ENCODE measurements at places on chromosomes 7 and 10.

DNA sequence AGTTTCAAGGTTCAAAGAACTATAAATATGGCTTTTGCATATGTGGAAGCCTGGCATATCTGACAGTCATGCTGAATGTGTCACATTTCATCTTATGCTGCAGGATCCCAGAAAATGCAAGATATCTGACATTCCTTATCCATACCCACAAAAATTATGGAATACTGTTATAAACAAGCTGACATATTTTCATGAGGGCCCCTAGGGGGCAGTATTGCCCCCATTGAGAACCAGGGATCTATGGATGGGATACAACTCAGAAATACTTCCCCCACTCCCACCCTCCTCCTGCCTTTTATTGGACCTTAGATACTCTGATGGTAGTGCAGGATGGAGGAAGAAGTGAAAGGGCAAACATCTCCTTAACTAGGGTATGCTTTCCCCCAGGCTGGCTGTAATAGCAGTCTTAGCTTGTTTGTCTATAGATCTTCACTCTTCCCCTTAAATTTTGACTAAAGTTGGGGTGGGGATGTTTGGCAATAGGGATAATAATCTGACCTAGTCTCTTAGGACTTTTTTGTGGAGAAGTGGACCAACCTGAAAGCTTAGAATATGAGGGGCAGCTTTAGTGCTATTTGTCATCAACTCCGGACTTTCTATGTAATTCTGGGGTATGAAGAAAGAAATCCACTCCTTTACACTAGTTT, 3.5 kb upstream of the GNGT1 start:
- no peak for DNase-seq

DNA sequence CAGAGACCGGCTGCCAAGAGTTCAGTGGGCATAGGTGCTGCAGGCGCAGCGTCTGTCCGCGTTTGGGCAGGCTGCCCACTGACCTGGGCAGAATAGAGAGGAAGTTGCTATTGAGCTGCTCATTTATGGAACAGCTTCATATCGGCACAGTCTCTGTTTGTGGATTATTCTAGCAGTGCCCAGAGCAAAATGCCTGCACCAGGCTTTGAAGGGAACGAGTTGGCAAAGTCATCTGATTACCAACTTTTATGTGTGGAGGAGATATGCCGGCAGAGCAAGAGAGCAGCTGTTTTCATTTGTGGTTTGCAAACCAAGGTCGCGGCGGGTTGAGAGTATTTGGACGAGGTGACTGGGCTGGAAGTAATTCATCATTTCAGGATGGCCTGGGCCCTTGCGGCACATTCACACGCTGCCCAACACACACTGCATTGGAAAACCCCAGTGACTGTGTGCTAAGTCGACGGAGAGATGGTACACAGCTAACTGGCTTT, 228.5 kb downstream of the TCERG1L start:
- DNase-seq = no peak

DNA sequence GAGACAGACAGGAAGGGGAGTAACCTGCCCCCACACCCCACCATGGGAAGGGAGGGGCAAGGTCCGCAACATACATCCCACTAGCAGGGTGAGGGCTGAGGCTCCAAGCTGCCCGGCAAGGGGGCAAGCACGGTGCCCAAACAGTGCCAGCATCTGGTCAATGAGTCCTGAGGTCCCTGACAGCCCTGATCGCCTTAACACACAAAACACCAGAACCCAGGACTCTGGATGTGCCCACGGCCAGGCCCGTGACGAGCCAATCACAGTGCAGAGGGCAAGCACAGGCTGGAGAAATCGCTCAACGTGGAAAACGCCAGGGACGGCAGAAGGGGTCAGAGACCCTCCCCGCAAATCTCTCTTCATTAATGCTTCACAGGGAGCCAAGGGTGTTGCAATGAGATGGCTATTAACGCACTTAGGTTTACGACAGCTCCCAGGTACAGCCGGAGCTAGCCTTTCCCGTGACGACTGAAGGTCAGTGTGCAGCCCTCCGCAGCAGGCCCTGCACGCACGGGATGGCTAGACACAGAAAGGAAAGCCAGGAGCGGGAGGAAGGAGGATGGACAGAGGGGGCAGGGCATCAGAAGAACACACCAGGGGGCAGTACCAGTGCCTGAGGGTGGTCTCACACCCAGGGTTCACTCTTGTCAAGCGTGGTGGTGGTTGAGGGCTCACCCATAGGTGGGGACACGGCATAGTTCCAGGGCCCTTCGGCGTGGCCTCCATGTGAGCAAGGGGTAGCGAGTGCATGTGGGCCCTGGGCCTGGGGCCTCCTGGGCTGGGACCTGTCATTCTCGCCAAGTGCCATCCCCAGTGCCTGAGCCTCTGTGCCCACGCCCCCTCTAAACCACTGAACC, 220.5 kb downstream of the MAD1L1 start:
- DNase-seq = no peak

GRCh38 chr7:18018296-18019215, 9.1 kb downstream of the PRPS1L1 start:
- no peak for DNase-seq

DNA sequence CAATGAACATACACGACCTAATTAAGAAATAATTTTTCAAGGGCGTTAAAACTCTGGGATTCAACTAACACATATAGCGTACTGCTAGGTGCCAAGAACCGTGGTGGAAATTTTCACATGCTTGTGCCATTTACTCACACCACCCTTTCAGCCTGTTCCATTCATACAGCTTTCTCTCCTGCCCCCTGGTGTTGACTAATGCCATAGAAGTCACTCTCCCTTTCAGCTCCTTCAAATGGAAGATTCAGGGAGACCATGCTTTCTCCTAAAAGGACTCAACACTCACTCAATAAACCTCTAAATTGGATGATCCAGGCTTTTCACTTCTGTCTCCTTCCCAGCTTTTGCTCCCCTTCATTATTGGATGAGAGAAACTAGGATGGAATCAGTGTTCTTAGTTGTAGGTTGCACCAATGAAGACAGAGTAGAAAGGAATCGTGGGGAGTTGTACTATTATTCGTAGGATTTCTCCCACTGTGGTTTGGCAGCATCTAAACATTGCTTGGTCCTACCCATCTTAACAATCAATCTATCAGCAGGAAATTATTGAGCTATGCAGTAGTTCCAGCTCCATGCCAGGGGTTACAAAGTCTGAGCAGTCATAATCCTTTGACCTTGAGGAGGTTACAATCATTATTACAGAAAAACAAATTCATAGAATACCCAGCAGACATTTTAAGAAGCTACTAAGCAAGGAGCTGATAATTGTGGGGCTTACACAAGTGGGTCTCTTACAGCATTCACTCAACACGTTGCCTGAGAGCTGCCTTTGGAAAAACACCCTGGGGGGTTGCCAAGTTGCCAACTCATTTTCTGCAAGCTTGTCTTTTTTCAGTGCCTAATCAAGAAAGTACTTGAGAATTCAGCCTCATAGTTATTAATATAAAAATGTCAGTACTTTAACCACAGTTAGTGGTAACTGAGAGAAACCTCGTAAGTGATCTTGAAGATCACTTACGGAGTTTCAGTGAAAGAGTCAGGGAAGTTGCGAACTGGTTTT, 2.8 kb upstream of the PPP1R3C start:
- peak; percentile 65 for DNase-seq

GRCh38 chr7:157669768-157670351, 333.1 kb downstream of the DNAJB6 start:
- no peak for DNase-seq

DNA sequence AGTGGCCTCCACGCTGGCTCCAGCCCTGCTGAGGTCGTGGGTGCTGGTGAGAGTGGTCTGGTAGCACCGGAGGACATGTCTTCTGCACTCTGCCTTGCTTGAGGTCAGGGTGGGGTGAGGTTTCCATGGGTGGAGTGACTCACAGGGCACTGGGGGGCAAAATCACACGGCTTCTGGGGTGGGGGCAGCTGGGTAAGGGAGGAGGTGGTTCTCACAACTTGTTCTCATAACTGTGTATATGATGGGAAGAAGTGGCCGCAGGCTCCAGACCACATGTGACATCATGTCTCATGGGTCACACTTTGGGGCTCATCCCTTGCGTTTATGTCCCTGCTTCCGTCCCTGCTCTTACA, 884 bp upstream of the PRF1 start:
- DNase-seq = no peak

DNA sequence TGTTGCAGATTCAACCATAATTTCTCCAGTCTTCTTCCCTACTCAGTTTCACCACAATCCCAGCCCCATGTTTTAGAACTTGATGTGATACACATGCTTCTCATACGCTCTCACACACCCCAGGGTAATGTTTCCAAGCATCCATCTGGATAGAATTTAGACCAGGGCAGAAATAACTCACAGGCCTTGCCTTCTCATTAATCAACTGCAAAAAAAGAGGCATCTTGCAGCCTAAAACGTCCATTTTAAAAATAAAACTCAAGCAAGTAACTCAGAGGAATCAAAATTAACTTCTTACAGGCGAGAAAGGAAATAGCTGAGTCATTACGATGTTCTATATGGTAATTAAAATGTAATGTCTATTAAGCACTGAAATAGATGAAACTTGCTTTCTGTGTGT, 127.2 kb upstream of the RSU1 start:
- DNase-seq = no peak

GRCh38 chr7:23207021-23207420, 25.2 kb downstream of the NUP42 start:
- no peak for DNase-seq

- DNase-seq = no peak
Observed at GRCh38 chr10:15168291-15168785, at the start of gene NMT2. Gene NMT2 (minus strand): TSS chr10:15168693. CDS start chr10:15168612, 81 bp downstream.

- DNase-seq = no peak
Observed at GRCh38 chr7:128172963-128173362, 68.1 kb upstream of the LEP start.

DNA sequence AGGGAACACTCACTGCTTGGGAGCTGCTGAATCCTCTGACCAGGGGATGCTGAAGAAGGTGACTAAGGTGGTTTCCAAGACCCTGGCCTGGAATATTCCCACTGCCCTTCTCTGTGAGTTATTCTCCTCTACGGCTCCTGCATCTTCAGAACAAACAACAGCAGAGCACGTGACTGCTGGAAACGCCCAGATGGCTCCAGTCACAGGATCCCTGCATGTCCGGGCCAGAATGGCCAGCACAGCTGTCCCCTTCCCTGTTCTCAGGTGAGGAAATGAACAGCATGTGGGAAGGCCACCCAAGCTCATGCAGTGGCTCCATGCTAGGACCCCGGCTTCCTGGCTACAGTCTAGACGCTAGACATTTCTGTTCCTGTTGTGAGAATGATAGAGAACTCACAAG, 43.1 kb downstream of the GHRHR start:
- no peak for DNase-seq

DNA sequence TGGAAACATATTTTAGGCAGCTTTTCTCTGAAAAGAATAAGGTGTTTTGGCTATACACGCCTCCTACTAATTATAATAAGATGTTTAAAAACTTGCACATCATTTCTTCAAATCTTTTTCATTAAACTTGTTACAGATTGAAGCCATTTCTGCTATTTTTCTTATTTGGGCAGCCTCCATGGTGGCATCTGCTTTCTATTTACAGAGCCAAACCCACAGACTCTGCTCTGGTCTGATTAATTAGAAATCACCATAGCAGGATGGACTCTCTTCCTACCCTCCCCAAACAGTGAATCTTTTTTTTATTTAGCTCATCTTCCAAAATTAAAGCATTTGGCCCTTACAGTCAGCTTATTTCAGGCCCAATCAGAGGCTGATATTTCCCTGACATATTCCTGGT, 85.7 kb upstream of the AOAH start:
- no peak for DNase-seq

DNA sequence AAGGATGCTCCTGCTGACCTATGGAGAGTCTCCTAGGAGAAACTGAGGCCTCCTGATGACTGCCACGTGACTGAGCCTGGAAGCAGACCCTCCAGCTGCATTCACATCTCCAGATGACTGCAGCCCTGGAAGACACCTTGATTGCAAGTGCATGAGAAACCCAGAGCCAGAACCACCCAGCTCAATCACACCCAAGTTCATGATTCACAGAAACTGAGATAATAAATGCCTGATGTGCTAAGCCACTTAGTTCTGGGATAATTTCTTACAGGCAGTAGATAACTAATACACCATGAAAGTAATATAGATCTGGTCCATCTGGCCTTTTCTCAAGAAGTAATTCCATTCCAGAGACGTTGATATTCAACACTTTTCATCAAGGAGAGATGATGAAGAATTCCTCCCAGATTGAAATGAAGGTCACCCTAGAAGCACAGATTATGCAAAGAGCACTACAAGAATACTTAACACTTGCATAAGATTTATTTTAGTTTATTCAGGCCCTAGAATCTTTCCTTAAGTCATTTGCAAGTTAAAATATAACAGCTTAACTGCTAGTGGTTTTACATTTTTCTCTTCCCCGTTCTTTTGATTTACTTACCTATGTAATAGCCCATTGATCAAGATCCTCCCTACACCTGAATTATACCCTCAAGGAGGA, 208.2 kb upstream of the INHBA start:
- no peak for DNase-seq

DNA sequence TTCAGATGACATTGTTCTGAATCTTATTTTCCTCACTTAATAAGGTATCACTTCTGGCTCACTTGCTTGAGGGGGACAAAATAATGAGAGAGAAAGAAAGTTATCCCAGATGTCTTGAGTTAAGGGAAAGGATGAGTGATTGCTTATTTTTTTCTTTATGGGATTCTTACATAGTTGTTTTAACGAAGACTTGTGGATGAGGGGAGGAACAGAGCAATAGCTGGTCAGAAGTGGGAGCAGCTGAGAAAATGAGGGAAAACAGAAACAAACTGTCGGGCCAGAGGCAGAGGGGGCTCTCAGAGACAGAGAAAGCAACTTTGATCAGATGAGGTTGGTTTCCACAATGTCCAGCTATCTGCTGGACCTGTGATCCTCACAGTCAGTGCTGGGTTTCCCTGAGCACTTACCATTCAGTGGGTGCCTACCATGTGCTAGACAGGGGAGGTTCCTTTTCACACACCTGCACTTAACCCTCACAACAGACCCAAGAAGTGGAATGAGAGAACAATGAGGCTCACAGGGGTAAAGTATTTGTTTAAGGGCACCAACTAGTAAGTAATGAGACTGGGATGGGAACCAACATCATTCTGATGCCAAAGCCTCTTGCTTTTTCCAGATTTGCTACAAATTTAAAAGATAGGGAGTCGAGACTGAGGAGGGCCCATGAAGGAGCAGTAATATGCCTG, 64.2 kb downstream of the BICC1 start:
- no peak for DNase-seq

GRCh38 chr7:134963036-134963435, 23.3 kb upstream of the AGBL3 start:
- no peak for DNase-seq

- no peak for DNase-seq
Observed at GRCh38 chr7:111558991-111559390, 3.3 kb downstream of the IMMP2L start.

Measured in stimulated activated CD4-positive, alpha-beta T cell treated with anti-CD3 and anti-CD28 coated beads, Interleukin-4, amount 100 ng/mL, for 24 hours (primary cell).